ENCODE measurements at places on chromosomes 2 and 18.

- no peak for DNase-seq
Measured at GRCh38 chr2:66794070-66794469, 359.1 kb downstream of the MEIS1 start.

GRCh38 chr2:164960159-164960558 is 4.8 kb upstream of the SLC38A11 start:
- no peak for DNase-seq

DNA sequence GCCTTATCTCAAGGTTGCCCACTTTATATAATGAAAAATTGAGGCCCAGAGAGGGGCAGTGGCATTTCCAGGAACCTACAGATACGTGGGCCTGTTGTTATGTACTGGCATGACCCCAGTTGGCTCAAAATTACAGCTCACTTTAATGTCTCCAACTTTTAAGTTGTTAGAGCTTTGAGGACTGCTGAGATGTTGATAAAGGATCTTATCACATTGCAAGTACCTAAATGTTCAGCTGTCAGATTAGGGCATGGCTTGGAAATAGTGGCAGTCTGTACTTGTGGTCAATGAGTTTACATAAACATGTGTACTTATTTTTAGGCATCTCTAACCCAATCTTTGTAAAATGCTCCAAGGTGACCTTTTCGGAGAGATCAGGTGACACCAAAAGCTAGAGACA is 14.6 kb downstream of the SLC4A5 start:
- DNase-seq, result no peak

DNA sequence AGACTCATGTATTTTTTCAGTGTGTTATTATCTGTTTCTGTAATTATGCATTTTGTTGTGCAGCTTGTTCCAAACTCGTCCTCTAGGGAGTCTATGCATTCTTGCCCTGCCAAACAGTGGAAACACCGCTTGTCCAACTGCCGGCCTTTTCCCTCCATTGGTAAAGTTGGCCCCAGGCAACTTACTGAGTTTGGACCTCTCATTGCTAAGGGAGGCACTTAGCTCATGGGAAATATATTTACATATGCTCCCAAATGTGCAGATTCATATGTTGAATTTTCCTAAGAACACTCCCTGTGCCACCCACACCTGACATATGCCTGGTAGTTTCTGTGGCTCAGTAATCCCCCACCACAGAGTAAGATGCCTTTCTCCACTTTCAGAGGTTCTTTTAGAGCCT is 98.0 kb downstream of the TMEM185B start:
- DNase-seq, result no peak

DNA sequence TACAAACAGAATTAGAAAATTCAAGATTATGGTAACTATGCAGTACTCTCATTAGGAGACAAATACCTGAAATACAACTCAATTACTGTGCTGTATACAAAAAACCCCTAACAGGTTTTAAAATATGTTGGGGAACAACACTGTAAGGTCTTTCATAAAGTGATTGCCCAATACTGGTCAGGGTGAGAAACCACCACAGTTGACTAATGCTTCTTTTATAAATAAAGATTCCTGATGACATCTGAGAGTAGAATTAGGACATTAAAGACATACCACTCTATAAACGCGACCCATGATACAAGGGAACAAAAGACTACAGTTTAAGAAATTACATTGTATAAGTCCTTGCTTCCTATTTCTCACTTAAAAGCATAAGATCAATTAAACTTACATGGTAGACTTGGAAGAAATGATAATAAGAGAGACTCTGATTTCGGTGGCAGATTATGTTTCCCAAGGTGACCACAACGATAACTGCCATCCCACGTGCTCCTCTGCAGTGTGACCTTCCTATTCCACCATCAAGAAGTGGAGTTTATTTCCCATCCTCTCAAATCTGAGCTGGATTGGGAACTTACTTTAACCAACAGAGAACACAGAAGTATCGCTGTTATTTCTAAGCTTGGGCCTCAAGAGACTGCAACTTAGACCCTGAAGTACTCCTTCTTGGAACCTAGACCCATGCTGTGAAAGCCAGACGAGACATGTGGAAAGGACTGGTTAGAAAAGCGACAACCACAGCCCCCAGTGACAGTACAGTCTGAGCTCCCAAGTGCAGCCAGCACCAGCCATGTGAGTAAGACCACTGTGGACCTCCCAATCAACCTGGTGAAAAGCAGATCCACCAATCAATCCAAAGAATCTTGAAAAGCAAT is 52.3 kb downstream of the ZNF521 start:
- DNase-seq, result no peak

DNA sequence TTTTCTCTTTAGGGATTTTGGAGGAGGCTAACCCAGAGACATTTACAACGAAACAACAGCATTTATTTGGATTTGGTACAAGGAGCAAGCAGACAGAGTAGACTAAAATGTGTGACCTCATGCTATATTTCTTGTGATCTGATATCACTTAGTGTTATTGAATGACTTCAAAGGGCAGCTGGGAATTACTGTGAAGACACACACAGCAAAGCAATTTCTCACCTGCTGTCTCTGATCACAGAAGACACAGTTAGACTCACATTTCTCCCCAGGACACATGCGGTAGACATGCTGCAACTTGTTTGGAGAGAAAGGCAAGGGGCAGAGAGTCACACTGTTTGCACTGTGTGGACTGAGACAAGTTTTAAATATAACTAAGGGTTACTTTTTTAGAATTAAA is 67.5 kb downstream of the LTBP1 start:
- DNase-seq, result no peak

DNA sequence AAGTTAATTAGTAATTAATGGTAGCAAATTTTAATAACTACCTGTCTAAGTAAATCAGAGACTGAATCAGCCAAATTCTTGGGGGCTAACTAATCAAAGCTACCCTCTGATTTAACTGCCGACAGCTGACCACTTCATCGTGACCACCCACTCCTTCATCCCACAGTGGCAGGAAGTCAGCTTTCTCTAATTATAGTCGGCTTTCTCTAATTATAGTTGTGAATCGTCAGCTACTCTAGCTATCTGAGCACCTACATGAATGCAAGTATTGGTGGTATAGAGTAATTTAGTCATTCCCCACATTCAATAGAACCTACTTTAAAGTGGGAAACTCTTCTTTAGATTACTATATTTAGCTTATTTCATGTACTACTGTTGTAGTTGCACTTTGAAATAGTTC is 185.5 kb downstream of the PTGR3 start:
- DNase-seq, result no peak

DNA sequence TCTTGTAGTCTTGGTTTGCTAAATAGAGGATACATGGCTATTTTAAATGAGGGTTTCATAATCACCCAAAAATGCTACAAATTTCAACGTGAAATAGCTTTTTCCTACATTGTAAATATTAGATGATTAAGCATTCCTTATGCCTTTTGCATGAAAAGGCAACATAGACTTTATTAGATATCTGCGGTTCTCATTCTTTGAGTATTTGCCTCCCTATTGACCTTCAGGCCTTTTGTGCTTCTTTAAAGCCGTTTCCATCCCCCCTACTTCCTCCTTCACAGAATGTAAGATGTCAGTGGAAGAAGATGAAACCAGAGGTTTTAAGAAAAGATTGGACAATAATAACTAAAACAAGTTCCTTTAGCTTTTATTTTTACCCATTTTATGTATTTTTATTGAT is 144.1 kb downstream of the UBE2E3 start:
- DNase-seq, result no peak

GRCh38 chr2:220460257-220460985 is 833.0 kb downstream of the SLC4A3 start:
- no peak for DNase-seq

All from AML-193 (cell line).